ENCODE measurements at places on chromosomes 11 and 22.

DNA sequence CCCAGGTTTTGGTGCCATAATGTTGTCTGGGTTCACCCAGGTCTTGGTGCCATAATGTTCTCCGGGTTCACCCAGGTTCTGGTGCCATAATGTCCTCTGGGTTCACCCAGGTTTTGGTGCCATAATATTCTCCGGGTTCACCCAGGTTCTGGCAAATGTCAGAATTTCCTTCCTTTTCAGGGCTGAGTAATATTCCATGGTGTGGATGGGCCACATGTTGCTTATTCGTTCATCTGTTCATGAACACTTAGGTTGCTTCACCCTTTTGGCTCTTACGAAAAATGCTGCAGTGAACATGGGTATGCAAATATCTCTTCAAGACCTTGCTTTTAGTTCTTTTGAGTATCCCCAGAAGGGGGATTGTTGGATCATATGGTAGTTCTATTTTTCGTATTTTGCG, 15.1 kb upstream of the GRAMD4 start:
- no peak for DNase-seq

DNA sequence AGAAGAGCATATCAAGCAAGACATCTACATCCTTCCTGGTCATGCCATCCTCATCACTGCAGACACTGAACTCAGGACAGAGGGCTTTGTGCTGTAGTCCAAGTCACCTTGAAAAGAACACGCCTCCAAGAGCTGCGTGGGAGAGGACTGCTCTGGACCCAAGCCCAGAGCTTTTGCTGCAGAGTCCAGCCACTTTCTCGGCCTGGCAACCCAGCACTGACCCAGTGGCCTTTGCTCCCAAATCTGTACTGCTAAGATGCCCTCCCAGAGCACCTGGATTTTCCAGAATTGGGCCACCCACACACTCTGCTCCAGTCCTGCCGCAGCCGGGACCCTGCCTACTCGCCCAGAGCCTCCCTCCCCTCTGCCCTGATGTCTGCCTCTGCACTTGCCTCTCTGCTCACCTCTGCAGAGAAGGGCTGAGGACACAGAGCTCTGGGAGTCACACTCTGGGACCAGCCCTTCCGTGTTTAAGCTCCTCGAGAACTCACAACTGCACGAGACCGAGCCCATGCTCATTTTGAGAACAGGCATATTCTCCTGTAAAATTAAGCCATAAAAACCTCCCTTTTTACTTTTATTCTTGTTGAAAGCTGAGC, 83.8 kb upstream of the CSNK2A3 start:
- no peak for DNase-seq

DNA sequence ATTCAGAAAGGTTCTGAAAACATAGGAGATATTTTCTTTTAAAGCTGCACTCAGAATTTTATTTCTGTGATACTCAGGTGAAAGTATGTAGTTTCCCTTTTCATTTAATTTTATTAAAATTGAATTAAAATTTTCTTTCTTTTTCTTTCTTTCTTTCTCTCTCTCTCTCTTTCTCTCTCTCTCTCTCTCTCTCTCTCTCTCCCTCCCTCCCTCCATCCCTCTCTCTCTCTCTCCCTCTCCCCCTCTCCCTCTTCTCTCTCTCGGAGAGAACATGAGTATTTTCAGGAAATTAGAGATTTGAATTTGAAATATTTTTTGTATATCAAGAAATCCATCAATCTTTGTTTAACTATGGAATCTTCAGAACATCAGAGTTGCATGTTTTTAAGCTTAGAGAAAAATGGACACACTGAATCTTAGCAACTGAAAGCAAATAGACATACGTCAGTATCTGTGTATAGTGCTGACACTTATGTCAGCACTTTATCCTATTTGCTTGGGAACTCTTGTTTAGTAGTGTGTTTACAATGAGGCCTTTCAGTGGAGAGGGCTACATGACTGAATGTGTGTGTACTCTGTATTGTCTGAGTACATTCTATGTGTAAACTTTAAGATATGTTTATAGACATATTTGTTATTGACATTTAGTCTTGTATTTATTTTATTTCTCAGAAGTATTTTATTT, 44.5 kb downstream of the PDE3B start:
- no peak for DNase-seq

DNA sequence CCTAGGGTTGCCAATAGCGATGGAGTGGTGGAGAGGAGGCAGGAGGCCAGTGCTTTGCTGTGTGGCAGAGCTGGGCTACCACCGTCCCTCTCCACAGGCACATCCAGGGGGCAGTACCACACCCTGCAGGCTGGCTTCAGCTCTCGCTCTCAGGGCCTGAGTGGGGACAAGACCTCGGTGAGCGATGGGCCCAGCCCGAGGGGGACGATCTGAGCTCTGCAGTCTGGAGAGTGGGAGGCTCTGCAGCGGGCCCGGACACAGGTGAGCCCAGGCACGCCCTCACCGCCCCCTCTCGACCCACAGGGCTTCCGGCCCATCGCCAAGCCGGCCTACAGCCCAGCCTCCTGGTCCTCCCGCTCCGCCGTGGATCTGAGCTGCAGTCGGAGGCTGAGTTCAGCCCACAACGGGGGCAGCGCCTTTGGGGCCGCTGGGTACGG, 2.5 kb downstream of the PKP3 start:
- DNase-seq: peak; percentile 68

- DNase-seq: peak; percentile 98
Measured at GRCh38 chr11:85664615-85665481, at the start of gene CREBZF. Gene CREBZF, minus strand, starts transcription at chr11:85665129. Its CDS starts 254 bp downstream, at chr11:85664875.

DNA sequence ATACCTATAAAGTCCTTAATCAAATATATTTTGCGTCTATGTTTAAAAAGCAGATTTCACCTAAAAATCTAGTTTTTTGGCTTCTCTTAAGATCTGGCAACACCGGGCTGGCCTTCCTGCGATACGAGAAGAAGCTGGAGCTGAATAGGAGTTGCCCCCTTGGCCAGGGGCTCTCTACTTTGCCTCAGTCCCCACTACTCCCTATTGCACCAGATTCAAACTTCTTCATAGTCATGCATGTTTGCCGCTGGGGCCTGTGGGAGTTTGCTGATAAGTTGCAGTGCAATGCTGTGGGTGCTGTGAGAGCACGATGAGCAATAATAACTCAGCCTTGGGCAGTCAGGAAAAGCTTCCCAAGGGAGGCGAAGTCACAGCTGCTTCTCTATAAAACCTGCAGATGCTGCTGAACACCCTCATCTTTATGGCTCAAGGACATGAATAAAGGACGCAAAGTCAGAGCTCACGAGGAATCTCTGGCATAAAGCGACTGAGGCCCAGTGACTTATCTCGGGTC, 15.2 kb upstream of the EIF3D start:
- no peak for DNase-seq

DNA sequence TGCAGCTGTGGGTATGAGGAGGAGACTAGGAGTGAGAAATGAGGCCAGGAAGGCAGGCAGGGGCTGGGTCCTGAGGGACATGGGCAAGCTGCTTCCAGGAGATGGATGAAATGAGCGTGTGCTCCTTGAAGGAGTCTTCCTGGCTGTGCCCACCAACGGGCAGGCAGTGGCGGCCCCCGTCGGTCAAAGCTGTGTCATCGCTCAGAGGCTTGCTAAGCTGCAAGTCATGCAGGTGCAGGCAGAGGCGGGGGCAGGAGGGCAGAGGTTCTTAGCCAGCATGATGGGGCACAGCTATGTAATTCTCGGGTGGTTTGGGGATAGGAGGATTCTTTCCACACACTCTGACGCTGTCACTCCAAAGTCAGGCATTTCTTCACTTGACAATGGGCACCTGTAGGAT, 12.5 kb upstream of the PEX26 start:
- DNase-seq: peak; percentile 28

- DNase-seq: no peak
Measured at GRCh38 chr22:47071078-47071806, 308.8 kb downstream of the TBC1D22A start.

DNA sequence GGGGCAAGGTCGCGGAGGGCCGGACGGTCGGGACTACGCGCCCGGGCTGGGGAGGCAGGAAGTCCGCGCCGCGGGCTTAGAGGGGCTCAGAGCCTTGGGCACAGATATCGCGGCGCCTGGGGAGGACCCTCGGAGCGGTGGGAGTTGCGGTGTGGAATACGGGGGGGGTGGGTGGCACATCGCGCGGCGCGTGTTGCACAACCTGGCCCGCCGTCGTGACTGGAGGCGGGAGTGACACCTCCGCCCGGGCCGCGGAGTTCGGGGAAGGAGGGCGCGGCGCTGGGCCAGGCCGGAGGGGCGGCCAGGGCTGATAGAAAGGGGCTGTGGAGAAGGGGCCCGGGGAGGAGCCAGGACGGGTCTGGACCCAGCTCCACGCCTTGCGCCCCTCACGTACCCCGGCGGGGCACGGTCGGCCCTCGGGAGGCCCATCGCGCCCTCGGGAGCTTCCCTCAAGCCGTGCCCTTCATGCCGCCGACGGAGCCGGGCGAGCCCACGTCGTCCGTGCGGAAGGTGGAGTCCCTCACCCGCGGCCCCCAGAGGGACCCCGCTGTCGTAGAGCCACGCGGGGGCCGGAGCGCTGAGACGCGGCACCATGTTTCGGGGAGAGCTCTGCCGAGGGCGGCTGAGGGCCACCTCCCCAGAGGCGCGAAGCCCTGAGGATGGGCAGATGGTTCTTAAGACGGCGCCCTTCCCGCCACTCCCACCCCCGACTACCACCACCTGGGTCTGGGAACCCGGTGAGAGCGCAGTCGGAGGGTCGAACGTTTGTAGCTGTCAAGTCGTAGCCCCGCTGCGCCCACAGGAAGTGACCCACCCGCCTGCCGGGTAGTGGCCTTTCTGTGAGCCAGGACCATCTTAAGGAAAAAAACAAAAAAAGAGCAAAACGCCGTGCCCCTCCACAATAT, 729 bp downstream of the IL17RA start:
- peak; percentile 43 for DNase-seq

- no peak for DNase-seq
Measured at GRCh38 chr11:104199053-104199452, 35.1 kb upstream of the PDGFD start.

DNA sequence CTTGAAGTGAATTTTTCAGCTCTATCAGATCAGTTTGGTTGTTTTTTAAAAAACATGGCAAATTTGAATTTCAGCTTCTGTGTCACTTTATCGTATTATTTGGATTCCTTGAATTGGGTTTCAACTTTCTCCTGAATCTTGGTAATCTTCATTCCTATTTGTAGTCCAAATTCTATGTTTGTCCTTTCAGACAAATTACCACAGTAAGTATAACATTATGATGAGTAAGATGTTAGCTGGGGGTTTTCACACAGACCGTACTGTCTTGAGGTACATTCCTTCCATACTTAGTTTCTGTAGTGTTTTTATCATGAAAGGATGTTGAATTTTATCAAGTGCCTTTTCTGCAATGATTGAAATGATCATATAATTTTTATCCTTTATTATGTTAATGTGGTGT, 28.0 kb downstream of the OR5B17 start:
- no peak for DNase-seq

- no peak for DNase-seq
Measured at GRCh38 chr22:29762263-29762662, 4.5 kb downstream of the ZMAT5 start.

- DNase-seq: no peak
Measured at GRCh38 chr22:20607157-20607907, 99.9 kb downstream of the MED15 start.

Measured in hematopoietic multipotent progenitor cell treated with erythropoietin and hydrocortisone succinate and interleukin-3 and kit ligand, for 4 days (in vitro differentiated cells).